Caco-2 (cell line): ENCODE measurements at places on chromosomes 7 and 10.

GRCh38 chr10:11424456-11425295 is 186.8 kb downstream of the USP6NL start:
- DNase-seq, result peak; percentile 75

DNA sequence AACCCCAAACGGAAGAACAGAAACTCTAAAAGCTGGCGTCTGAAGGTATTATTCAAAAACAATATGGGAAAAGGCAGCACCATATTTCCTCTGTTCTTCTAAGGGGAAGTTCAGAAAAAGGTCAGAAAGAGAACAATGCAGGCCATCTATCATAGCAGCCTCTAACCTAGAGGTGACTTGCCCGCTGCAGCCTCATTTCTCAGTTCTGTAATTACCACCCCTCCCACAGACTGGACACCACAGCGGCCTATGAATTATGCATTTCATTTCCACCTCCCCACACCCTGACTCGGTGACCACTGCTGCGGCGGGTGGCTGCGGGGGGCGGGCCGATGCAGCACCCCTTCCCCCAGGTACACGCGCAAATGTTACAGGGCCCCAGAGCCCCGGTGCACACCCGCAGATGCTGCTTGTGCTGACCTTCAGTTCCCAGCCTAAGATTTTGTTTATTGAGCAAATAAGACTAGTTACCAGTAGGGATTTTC is 125.5 kb downstream of the CLEC2L start:
- no peak for DNase-seq

DNA sequence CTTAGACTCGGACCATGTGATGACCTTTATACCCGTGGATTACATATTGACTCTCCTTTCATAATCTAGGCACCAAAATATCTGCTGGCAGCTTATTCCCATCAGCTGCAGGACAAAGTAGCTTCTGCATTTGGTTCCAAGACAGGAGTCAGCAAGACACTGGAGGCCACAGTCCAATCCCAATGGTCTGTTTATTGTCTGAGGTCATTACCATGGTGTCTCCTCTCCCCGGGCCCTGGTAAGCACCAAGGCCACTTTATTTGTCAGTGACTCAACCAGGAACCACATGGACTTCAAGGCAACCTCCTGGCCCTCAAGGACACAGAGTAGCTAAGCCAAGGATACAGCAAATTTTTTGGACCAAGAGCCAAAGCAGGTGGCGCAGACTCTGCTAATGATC is 36.1 kb downstream of the KCNMA1 start:
- DNase-seq, result no peak

DNA sequence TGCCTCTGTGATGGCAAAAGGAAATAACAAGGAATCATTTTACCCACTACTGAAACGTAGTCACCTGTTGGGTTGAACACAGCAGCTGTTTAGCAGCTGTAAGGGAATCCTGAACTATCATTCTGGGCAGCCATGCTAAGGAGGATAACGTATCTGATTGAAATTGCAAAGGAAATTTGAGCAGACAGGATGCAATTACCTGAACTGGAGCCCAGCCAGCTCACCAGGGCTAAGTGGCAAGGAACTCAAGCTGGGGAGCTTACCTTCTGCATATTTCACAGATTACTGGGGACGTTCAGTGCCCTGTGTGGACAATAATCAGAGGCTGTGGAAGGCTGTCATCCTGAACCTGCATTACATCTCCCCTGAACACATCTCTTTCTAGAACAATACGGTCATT is 650.5 kb downstream of the SORCS3 start:
- no peak for DNase-seq

GRCh38 chr10:24254180-24254579 is 45.2 kb downstream of the KIAA1217 start:
- no peak for DNase-seq

GRCh38 chr7:41769162-41769561 is 66.3 kb upstream of the INHBA start:
- no peak for DNase-seq

DNA sequence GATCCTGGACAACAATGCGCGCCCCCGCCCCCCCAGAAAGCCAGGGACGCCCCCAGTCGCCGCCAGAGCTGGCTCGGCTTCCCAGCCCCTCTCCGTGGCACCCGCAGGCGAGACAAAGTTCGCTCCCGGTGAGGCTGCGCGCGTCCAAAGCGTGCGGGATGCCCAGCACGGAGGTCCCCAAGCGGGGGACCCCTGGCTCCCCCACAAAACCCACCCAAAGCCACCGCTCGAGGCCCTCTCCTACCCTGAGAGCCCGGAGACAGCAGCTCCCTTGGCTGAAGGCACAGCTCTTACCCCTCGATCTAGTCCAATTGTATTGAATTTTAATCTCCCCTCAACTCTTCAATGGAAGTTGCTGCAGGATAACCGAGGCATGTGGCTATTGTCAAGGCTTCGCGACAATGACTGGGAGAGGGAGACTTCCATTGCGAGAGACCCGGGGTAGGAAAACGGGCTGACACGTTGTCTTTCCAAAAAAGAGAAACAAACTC is 305.3 kb downstream of the PRPF18 start:
- DNase-seq, result no peak

GRCh38 chr7:64625114-64626082 is 40.5 kb upstream of the ZNF107 start:
- DNase-seq, result no peak

GRCh38 chr10:31864834-31865518 is 63.7 kb downstream of the ARHGAP12 start:
- no peak for DNase-seq

GRCh38 chr10:121048749-121049148 is 197.6 kb downstream of the WDR11 start:
- no peak for DNase-seq

- no peak for DNase-seq
Observed at GRCh38 chr10:71745664-71746250, 26.2 kb upstream of the C10orf105 start.

- DNase-seq, result no peak
Observed at GRCh38 chr10:21479570-21480315, 45.7 kb downstream of the SKIDA1 start.

DNA sequence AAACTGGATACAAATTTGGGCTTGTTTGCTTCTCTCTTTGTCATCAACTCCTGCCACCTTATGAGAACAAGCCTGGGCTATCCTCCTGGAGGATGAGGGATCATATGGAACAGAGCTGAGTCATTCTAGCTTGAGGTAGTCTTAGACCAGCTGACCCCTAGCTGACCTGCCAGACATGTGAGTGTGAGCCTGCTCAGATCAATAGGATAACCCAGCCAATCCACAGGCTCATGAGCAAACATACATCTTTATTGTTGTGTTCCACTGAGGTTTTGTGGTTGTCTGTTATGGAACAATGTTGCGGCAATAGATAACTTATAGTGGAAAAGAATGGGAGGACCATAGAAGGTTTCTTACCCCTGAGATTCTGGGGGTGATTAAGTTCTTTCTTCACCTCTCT is 54.5 kb upstream of the FAM180A start:
- DNase-seq, result no peak

DNA sequence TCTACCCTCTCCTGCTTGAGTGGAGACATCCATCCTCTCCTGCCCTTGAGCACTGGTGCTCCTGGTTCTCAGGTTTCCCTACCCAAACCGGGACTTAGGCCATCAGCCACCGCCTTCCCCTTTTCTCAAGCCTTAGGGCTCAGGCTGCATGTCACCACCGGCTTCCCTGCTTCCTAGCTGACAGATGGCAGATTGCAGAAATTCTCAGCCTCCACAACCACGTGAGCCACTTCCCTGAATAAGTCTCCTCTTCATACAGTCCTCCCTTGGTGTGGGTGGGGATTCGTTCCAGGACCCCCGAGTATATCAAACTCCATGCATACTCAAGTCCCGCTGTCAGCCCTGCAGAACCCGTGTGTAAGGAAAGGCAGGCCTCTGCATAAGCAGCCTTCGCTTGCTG is 203.5 kb upstream of the ZNF32 start:
- DNase-seq, result no peak

GRCh38 chr10:94680544-94680943 is 3.0 kb upstream of the CYP2C18 start:
- no peak for DNase-seq

DNA sequence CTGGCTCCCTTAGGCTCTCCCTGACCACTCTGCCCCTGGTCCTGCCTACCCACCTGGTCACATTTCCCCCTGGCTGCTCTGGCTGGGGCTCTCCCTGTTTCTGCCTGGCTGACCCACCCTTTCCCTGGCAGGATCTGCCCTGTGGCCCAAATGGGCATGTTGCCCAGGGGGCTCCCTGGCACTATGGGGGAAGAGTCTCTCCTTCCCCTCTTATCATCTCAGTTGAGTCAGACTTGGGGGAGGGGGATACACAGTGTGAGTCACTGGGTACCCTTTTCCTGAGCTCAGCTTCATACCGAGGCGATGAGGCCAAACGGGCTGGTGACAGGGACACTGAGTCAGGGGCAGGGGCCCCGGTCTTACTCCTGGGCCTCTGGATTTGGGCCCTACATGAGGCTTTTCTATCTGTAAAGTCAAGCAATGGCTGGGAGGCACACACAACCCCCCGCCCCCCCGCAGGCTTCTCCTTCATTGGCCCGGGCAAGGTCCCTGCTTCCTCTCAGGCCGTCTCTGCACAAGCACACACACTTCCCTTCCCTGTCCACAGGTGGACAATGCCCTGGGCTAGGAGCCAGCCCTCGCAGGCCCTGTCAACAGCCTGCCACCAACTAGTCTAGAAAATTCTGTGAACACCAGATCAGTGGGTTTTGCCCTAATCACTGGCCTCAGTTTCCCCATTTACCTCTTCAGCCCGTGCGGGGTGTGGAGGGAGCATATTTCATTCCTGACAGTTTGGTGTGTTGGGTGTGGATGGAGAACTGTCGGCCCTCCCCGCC is 627 bp upstream of the FLNC start:
- peak; percentile 51 for DNase-seq

DNA sequence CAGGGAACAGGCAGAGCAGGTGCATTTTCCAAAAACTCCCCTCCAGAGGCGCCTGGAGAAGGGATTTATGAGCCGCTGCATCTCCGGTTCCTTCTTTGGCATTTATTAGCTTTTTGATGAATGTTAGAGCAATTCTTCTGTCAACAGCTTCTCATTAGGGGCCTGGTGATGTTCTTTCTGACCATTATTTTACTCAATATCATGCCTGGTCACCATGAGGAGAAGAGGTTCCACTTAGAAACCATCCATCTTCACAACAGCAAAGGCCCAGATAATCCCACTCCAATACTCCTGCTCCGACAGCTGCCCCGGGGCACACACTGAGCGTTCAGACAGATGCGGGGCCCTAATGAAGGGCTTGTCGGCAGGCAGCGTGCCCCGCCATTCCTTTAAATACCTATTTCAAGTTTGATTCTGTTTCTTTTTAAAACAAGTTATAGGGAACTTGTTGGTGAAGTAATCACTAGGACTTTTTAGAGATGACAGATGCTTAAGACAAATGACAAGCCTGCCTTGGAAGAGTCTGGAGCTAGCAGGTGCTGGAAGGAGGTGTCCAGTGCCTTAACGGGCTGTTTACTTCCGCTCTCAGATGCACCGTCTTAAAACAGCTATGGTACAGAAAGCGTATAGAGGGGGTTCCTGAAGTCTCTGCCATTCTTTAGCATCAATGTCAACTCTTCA is 31.7 kb downstream of the ECHDC3 start:
- no peak for DNase-seq

GRCh38 chr7:141071855-141072547 is 1.9 kb upstream of the TMEM178B start:
- DNase-seq, result no peak

- peak; percentile 38 for DNase-seq
Observed at GRCh38 chr10:48444861-48445841, 138.7 kb downstream of the MAPK8 start.
